ENCODE measurements at places on chromosomes 16 and 17. TPM values are rescaled to one million over a fixed set of nuclear protein-coding genes. Genes with fewer than 3 reads are reported as not detected.

CDH3 gene
- total RNA-seq, result 110 TPM

ACSM2A gene
- total RNA-seq, result not detected

SLFN12 gene
- 16.6 TPM for total RNA-seq

TBC1D3 gene
- not detected for total RNA-seq

SLFN14 gene
- not detected for total RNA-seq

VEZF1 gene
- 110 TPM for total RNA-seq

NUDT7 gene
- 4.2 TPM for total RNA-seq

ENPP7 gene
- total RNA-seq, result not detected

FNDC8 gene
- total RNA-seq, result not detected

ALOX12 gene
- total RNA-seq, result not detected

TEKT5 gene
- 0.29 TPM for total RNA-seq

RHBDL1 gene
- 5.2 TPM for total RNA-seq

OSBPL7 gene
- total RNA-seq, result 26.2 TPM

SLC25A19 gene
- total RNA-seq, result 18.4 TPM

KRT15 gene
- 2.9 TPM for total RNA-seq

ABCC12 gene
- 0.36 TPM for total RNA-seq

COQ9 gene
- total RNA-seq, result 74.5 TPM

TRPV2 gene
- total RNA-seq, result 1.3 TPM

TMIGD1 gene
- total RNA-seq, result not detected

GPR142 gene
- total RNA-seq, result 6.6 TPM

IL21R gene
- total RNA-seq, result not detected

ALDH3A1 gene
- 1.0 TPM for total RNA-seq

G6PC1 gene
- total RNA-seq, result not detected

SCN4A gene
- total RNA-seq, result 0.10 TPM

MAF gene
- total RNA-seq, result 15.5 TPM

FBXL16 gene
- total RNA-seq, result 4.3 TPM

ETV4 gene
- total RNA-seq, result 84.3 TPM

CRLF3 gene
- total RNA-seq, result 11.3 TPM

Data from progenitor cell of endocrine pancreas (in vitro differentiated cells).